ENCODE measurements at places on chromosomes 1 and 21. TPM values are rescaled to one million over a fixed set of nuclear protein-coding genes. Genes with fewer than 3 reads are reported as not detected.

GRCh38 chr1:214615871-214616270 is 12.9 kb downstream of the CENPF start:
- no peaks in the 10 kb centered on the region for H3K4me1 ChIP-seq
- no peaks in the 10 kb centered on the region for H3K36me3 ChIP-seq
- no peak overlapping the region for H3K4me3 ChIP-seq
- no peak for DNase-seq
- no peaks in the 10 kb centered on the region for H3K27me3 ChIP-seq
- no peak overlapping the region for H3K27ac ChIP-seq

GRCh38 chr1:232380596-232380995 is 249.3 kb downstream of the SIPA1L2 start:
- no peaks in the 10 kb centered on the region for H3K36me3 ChIP-seq
- H3K4me3 ChIP-seq = no peak overlapping the region
- no peak for DNase-seq
- H3K27me3 ChIP-seq = no peaks in the 10 kb centered on the region
- no peak overlapping the region for H3K27ac ChIP-seq
- H3K4me1 ChIP-seq = no peaks in the 10 kb centered on the region

- no peak for DNase-seq
- H3K27ac ChIP-seq = no peak overlapping the region
- H3K36me3 ChIP-seq = no peaks in the 10 kb centered on the region
- no peaks in the 10 kb centered on the region for H3K4me1 ChIP-seq
These were observed 195.2 kb upstream of the RAB4A start for GRCh38 chr1:229075716-229076115.

DNA sequence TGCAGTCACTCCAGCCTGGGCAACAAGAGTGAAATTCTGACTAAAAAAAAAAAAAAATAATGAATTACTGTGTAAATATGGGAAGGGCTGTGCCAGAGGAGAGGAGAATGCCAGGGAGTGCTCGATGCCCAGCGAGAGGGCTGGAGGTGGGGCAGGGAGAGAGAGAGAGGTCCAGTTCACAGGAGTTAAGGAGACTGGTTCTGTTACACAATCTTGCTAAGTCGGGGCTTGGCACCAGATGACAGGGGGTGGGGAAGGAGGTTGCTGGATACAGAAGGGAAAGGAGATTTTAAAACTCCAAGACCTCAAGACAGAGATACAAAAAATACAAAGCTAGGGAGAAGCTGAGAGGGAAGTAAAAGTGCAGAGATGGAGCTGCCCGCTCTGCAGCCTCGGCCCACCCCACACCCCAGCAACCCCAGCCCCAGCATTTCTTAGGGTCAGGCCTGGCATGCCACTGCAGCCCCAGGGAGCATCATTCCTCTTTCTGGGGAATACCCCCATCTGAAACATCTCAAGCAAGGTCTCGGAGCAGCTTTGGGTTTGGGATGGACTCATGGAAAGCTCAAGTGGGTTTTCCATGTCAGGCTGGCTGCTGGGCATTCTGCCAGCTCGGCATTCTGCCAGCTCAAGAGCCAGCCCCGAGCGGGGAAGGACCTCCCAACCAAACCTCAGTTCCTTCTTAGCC is 991 bp downstream of the SELENBP1 start:
- DNase-seq = no peak
- peak overlapping the region; percentile 23 for H3K4me3 ChIP-seq
- peaks cover 62% of the 10 kb centered on the region for H3K4me1 ChIP-seq
- H3K36me3 ChIP-seq = peaks cover 16% of the 10 kb centered on the region
- peak overlapping the region; percentile 64 for H3K27ac ChIP-seq
- H3K27me3 ChIP-seq = no peaks in the 10 kb centered on the region

BTF3L4 gene
- 35.6 TPM for total RNA-seq

DNA sequence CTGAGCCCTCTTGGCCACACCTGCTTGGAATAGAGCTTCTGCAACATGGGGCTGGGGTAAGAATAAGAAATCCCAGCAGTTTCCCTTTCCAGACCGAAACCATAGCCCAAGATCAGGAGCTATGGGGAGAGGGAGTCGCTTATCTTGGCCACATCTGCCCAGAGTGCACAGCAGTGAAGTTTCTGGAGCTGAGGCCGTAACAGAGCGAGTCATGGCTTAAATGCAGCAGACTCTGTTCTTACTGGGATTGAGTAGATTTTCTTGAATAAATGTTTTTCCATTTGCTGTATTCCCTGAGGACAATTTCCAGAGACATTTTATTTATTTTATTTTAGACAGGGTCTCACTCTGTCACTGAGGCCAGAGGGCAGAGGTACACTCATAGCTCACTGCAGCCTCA is 33.5 kb downstream of the CFAP57 start:
- no peak overlapping the region for H3K4me3 ChIP-seq
- no peak for DNase-seq
- H3K27ac ChIP-seq = no peak overlapping the region

DNA sequence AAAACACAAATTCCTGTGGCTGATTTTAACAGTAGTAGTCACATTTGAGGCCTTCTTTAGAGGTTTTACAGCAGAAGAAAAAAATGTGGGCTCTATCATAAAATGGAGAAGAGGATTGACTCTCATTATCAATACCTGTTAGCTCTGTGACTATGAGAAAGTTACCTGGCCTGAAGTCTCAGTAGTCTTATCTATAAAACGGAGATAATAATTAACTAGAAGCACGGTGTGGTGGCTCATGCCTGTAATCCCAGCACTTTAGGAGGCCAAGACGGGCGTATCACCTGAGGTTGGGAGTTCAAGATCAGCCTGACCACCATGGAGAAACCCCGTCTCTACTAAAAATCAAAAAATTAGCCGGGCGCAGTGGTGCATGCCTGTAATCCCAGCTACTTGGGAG is 90.4 kb upstream of the PLPPR4 start:
- no peak overlapping the region for H3K27ac ChIP-seq
- no peaks in the 10 kb centered on the region for H3K36me3 ChIP-seq
- no peak overlapping the region for H3K4me3 ChIP-seq

DNA sequence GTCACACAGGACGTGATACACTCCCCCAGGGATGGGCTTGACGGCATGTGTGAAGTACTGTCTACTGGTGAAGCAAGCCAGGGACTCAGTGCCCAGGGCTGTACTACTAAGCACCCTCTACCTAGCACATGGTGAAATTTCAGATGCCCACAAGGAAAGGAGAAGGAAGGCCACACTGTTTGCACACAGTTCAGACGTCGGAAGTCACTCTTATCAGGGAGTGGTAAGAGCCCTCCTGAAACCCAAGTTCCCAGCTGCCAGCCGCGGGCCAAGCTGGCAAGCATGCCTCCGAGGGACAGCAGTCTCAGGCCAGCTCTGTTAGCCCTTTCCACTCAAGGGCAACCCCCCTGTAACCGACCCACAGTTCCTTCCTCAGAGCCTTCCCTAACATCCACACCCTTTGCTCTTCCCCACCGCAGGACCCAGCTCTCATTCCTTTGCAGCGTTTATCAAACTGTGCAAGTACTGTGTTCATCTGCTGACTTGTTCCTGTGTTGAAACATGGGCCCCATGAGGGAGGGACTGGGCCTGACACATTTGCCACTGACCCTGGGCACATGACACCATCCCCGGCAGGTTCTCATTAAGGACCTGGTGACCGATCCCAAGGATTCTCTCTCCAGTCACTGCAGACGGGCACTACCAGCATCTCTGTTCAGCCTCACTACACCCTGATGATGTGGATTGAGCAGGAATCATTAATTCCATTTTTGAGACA is 58.5 kb downstream of the SLC66A1 start:
- H3K4me3 ChIP-seq = no peak overlapping the region
- H3K27me3 ChIP-seq = no peaks in the 10 kb centered on the region
- H3K27ac ChIP-seq = peak overlapping the region; percentile 52
- peaks cover 72% of the 10 kb centered on the region for H3K4me1 ChIP-seq
- no peak for DNase-seq

- H3K27me3 ChIP-seq = no peaks in the 10 kb centered on the region
- H3K4me1 ChIP-seq = peaks cover 77% of the 10 kb centered on the region
- DNase-seq = no peak
- H3K36me3 ChIP-seq = no peaks in the 10 kb centered on the region
These were observed 46.9 kb downstream of the SKI start for GRCh38 chr1:2274929-2275475.
